Sigmoid colon (tissue), 7 donors: ENCODE measurements at places on chromosomes 6 and 20. TPM values are rescaled to one million over a fixed set of nuclear protein-coding genes. Genes with fewer than 3 reads are reported as not detected.
A peak's percentile ranks its signal among the peaks of the same experiment; 100 is the strongest.

- DNase-seq = peak; percentile 77
Measured at GRCh38 chr20:44104798-44105517, 82.0 kb downstream of the JPH2 start.

GRCh38 chr6:140032189-140032588, 657.7 kb upstream of the CITED2 start:
- no peak for DNase-seq

The FAM83D gene
- 1.2 TPM for polyA plus RNA-seq

DNA sequence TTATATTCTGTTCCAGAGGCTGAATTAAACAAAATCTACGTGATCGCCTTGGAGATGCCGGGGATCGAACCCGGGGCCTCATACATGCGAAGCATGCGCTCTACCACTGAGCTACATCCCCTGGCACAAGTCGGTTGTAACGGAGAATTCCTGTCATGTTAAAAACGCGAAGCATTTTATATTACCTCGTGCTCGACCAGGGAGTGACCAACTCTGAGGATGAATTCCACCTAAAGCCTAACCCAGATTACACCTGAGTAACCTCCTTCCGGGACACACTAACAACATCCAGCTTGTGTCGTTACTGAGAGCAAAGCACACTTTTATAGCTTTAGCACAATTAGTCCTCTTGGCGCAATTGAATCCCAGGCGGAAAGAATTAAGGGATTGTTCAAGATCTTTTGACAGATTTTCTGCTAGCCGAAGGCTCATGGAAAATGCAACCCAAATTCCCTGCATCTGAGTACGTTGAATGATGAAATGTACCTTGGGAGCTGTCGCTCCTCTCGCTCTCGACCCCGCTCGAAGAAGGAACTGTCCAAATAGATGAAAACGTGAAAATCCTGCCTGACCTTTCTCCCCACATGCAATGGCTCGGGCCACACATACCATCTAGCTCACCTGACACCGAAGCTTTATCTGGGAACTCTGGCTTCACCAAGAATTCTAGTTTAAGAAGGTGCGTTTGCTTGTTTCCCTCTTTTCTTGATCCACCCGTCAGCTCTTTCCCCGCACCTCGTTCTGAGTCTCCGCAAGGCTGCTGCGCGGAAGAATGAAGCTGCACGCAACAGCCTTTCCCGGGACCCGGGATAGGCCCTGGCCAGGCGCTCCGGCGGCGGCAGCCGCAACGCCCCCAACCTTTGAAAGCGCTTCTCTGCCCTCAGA, 148.3 kb downstream of the GPX5 start:
- DNase-seq = no peak

DNA sequence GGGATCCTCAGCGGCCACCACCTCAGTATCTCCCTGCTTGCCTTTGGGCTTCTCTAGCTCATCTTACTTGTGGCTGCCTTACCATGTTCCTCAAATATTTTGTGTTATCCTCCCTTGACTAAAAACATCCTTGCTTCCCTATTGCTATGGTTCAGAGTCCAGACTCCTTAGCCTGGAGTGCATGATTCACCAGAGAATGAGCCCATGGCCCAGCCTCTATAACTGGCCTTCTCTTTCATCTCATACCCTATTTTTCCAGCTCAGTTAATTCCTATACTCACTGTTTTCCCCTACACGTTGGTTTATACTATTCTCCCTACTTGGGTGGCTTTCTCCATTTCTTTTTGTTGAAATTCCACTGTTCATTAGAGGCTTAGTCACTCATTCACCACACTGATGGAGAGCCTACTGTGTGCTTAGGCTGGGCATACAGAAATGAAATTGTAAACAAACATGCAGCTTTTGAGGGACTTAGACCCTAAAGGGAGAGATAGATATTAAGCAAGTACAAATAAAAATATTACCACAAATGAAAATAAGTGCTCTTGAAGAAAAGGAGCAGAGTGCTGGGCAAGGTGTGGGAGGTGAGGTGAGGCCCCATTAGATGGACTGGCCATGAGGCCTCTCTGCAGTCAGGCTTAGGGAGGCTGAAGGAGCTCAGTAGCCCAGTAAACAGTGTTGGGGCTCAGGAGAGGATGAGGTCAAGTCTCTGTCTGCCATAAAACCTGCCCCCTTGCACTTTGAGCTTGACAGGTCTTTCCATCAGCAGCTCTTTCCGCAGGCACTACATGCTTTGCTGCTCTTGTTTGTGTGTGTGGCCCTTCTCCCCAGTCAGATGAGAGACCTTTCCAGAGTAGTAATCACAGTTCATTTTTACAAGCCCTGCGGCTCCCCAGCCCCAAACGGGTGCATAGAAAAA, 109.3 kb downstream of the TCP11 start:
- DNase-seq = no peak

The PNLDC1 gene
- polyA plus RNA-seq = not detected

GRCh38 chr6:53347921-53348370, 804 bp downstream of the ELOVL5 start:
- DNase-seq = peak; percentile 91

DNA sequence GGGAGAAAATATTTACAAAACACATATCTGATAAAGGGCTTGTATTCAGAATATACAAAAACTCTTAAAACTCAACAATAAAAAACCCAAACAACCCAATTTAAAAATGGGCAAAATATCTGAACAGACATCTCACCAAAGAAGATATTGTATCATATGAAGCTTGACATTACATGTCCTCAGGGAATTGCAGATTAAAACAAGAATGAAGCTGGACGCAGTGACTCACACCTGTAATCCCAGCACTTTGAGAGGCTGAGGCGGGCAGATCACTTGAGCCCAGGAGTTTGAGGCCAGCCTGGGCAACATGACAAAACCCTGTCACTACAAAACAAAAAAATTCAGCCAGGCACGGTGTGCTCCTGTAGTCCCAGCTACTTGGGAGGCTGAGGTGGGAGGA, 135.4 kb upstream of the AKIRIN2 start:
- no peak for DNase-seq

GRCh38 chr6:170274713-170275560, 15.9 kb downstream of the DLL1 start:
- peak; percentile 48 for DNase-seq

DNA sequence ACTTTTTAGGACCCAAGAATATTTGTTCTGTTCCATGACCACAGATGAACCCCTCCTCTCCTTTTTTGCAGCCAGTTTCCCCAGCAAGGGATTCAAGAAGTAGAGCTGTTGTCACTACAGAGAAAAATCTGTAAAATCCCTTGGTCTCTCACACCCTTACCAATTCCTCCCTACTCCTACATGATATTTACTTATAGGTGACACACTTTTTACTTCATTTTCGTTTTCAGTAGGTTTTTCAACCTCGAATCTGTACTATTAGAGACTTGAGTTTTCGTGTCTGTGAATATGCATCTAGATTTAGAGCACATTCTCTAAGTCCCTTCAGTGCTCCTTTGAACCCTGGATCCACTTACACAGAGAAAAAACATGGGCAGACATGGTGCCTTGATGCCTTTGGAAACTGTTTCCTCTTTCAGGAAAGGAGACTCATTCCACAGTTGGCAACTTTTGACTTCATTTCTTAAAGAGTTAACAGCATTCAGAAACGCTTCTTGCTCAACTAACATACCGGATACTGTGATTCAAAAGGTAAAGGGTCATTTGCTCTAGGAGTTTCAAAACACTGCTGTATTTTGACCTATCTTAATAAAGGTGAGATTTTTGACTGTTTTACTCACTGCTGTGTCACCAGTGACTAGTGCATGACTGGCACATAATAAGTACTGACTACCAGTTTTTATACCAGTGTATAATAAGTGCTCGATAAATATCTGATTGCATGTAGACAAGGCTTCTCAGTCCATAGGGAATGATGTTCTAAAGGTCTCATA, 50.6 kb downstream of the LAMA4 start:
- DNase-seq = no peak

The ADAM33 gene
- 12.3 TPM for polyA plus RNA-seq

- no peak for DNase-seq
Measured at GRCh38 chr20:35833241-35833640, 61.4 kb downstream of the PHF20 start.

The OR12D3 gene
- polyA plus RNA-seq = not detected

DNA sequence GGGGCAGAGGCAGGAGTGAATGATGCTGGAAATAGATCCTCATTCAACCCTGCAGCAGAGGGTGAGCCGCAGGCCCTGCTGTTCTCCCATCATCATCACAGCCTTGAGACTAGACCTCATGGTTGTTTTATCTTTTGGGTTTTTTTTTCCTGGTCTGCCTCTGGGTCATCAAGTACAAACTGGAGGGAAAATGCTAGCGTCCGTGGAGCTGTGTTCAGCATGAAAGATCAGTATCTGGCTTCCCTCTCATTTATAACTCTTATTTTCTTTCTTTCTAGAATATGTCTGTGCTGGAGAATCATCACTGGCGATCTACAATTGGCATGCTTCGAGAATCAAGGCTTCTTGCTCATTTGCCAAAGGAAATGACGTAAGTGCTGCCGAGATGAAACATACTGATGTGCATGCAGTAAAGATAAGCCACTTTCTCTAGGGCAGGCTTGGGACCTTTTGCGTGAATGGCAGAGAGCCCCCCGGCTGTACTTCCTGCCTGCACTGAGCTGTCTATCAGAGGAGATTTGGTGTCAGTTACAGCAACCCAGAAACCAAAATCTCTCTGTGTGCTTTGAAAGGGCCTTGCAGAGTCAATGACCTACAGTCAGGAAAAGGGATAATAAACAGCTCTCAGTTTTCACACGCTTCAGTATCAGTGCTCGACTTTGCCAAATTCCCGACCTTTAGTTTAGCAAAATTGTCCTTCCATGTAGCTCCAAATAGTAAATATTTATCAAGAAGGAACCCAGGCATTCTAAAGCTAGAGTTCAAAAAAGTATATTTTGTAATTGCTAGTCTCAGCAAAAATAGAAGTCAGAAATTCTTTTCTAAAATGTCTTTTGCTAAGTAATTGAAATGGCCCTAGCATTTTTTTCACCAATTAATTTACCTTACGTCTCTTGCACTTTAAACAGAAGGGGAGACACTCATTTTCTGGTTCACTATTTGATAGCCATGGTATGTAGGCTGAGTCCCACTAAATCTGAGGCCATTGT, 76.3 kb downstream of the MTFR2 start:
- no peak for DNase-seq

The RAET1G gene
- not detected for polyA plus RNA-seq

DNA sequence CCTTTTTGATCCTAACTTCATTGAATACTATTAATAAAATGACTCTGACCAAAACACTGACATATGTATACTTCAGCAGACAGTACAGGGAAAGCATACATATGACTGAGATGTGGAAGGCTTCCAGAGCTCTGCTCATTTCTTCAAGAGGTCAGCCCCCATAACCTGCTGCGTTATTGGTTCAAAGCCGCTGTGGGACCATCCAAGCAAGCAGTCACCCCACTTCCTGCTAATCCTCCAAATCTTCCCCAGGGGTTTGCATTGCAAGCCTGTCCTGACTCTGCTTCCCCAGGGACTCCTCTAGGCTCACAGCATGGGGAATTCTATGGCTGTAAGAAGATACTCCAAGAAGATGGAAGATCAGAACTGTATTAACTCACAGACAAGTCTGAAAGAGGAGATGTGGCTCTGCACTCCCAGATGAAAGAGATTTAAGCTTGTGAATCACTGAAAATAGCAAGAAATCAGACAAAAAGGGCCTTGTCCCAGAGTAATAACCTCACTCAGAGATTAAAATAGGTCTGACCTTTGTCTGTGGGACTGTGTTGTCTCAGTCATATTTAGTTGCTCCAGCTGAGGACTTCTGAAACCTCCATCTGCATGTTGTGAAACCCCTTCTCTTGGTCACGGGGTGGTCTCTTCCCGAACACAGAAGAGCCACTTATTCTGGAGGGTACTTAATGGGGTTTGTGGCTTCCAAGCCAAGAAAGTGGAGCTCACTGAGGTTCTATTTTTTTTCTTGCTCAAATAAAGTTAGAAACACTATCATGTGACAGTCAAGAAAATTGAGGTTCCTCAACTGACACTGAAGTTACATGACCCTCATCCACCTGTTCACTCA, 101.5 kb upstream of the MARCKS start:
- DNase-seq = no peak

The SYCP2L gene
- not detected for polyA plus RNA-seq

The MOXD1 gene
- 6.6 TPM for polyA plus RNA-seq

- peak; percentile 74 for DNase-seq
Measured at GRCh38 chr6:137705160-137706082, 161.6 kb upstream of the TNFAIP3 start.

The MCHR2 gene
- polyA plus RNA-seq = not detected

DNA sequence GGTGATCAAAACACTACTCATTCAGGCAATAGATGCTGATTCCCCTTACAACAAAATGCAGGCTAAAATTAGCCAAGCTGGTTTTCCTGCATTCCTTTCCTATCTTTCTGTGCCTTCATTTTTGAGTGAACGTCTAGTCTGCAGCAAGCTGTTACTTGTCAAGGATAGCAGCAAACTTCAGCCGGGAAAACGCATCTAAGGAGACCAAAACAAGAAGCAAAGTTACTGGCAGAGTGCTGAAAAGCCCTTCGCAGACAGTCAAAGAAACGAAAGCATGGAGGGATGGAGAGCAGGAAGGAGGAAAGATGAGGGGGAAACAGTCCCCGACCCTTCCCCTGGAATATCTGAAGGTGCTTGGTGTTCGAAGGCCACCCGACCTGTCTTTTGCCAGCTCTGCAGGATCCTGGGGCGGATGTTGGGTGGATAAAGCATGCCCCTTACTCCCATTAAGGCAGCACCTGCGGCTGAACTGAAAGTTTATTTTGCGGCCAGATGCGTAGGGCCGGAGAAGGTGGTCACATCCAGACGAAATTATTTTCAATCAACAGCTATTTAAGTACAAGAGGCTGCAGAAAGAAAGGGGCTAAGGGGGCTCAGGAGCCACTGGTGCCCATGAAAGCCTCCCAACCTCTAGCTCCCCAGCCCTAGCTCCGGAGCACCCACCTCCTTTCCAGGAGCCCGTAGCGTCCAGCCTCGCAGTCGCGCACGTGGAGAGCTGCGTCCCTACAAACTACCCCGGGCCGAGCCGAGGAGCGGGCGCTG, 538 bp downstream of the FERMT1 start:
- no peak for DNase-seq

GRCh38 chr20:32906871-32907495, 48.3 kb downstream of the EFCAB8 start:
- DNase-seq = no peak

DNA sequence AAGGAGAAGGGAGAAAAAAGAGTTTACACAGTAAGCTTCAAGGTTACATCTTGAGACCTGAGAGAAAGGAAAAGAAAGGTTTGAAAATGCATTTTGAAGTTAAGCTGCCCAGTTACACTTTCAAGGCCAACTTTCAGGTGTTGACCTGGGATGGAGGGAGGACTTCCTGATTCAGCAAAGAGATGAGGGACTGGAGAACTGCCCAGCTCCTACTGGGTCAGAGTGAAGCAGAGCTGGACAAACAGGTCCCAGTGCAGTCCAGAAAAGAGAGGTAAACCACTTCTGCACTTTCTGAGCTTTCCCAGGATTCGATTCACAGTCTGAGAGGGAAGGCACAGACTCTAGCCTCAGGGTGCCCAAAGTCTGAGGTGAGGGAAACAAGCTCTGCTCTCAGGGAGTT, 6.0 kb upstream of the TJAP1 start:
- DNase-seq = no peak

The ZNF341 gene
- 5.5 TPM for polyA plus RNA-seq
